ENCODE measurements at places on chromosomes 2 and 18. TPM values are rescaled to one million over a fixed set of nuclear protein-coding genes. Genes with fewer than 3 reads are reported as not detected.

LCT gene
- not detected for total RNA-seq

MATN3 gene
- 9.9 TPM for total RNA-seq

GKN2 gene
- not detected for total RNA-seq

SLC16A14 gene
- total RNA-seq = 1.6 TPM

NXPH2 gene
- 0.25 TPM for total RNA-seq

CHST10 gene
- 13.1 TPM for total RNA-seq

MAL gene
- 0.98 TPM for total RNA-seq
